Putamen (tissue), 1 donor: ENCODE measurements at places on chromosomes 13 and 19.

DNA sequence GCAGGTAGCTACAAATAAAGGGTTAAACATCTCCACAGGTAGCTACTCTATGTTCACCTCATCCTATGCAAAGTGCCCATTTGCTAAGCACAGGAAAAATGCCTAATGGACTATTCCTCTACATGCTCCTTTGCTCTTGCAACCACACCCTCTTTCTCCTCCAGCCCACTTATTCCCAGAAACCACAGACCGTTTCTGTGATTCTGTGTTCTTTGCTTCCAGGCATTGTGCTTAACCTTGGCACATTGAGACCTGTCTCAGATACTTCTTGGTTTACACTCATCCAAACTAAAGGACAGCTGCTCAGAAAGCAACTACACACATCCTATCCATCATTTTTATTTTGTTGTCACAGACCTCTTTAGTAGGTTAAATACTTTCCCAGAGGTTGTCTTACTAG, 785.0 kb upstream of the MIR17HG start:
- no peak for DNase-seq

GRCh38 chr19:1066748-1067340, at the start of gene ARHGAP45:
TSS of gene ARHGAP45 (plus strand) at chr19:1067167. CDS start at chr19:1067406, 239 bp downstream.
- no peak for DNase-seq

DNA sequence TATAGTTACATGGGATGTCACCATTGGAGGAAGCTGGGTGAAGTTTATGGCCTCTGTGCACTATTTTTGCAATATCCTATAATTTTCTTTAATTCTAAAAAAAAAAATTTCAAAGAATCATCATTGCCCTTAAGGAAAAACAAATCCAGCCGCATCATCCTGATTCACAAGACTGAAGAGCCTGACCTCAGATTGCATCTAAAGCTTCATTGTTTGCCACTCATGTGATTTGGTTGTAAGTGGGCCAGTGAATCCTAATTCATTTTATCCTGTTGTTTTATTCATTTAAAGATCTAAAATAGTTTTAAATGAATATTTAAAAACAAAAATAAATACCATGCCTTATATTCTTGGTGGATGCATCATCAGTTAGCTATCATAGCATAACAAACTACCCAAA, 504.5 kb downstream of the TBC1D4 start:
- DNase-seq: peak; percentile 22

DNA sequence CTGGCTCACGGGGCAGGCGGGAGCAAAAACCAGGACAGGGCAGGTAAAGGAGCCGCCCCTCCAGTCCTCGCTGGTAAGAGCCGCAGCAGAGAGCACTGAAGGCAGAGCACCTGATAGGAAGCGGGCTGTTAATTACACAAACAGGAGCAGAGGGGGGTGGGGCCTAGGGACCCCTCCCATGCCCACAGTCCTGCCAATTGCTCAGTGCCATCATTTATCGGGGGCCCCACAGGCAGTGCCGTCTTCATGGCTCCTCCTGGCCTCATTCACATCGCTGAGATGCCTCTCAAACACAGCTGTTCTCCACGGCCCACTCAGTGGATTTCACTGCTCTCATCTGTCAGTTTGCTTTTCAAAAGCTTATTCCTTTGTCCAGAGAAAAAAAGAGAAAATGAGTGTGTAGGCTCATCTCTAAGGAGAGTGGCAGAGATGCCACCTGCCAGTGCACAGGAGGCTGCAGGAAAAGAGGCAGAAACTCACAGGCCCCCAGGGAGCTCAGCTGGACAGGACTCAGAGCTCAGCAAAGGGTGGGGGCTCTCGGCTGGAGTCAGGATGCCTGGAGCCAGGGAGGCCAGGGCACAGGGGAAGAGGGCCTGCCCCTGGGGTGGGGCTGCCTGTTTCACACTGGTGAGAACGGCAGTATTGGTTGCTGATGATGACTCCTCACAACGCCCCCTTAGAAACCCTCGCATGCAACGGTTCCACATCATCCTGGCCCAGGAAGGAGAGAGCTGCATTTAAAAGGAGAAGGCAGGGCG, 174.6 kb downstream of the COL4A1 start:
- DNase-seq: no peak

GRCh38 chr19:51490676-51491075, 10.9 kb downstream of the SIGLEC12 start:
- DNase-seq: no peak

- no peak for DNase-seq
Measured at GRCh38 chr13:31136724-31137123, 25.0 kb downstream of the HSPH1 start.
